ENCODE measurements at places on chromosomes 6 and 20. TPM values are rescaled to one million over a fixed set of nuclear protein-coding genes. Genes with fewer than 3 reads are reported as not detected.

- peaks cover 56% of the 10 kb centered on the region for H3K4me1 ChIP-seq
- peak overlapping the region; percentile 59 for H3K4me3 ChIP-seq
- peak overlapping the region; percentile 97 for H3K27ac ChIP-seq
- DNase-seq, result no peak
- H3K27me3 ChIP-seq, result no peaks in the 10 kb centered on the region
These were observed 216.9 kb upstream of the ECI2 start for GRCh38 chr6:4352322-4352669.

- H3K4me1 ChIP-seq, result peaks cover 41% of the 10 kb centered on the region
- no peak overlapping the region for H3K4me3 ChIP-seq
- DNase-seq, result no peak
- no peaks in the 10 kb centered on the region for H3K27me3 ChIP-seq
- no peak overlapping the region for H3K27ac ChIP-seq
These were observed 65.1 kb downstream of the REV3L start for GRCh38 chr6:111417946-111418345.

DNA sequence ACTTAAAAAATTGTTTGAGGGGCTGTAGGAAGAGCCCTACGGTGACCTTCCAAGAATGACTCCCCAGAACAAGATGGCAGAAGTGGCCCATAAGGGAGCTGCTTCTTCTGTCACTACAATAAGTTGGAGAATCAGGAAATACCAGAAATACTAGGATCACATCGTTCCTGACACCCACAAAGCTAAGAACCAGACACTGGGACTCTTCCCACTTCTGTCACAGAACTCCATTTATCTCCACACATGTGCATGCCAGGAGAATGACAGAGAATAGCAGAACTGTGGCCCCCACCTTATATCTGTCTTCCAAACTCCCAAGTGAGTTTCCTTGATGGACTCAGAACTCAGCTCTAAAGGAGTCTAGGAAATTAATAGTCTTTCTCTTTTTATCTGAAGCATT, 54.6 kb upstream of the UBR2 start:
- no peak overlapping the region for H3K4me3 ChIP-seq
- no peaks in the 10 kb centered on the region for H3K36me3 ChIP-seq
- H3K4me1 ChIP-seq, result peaks cover 23% of the 10 kb centered on the region
- H3K27me3 ChIP-seq, result no peaks in the 10 kb centered on the region

DNA sequence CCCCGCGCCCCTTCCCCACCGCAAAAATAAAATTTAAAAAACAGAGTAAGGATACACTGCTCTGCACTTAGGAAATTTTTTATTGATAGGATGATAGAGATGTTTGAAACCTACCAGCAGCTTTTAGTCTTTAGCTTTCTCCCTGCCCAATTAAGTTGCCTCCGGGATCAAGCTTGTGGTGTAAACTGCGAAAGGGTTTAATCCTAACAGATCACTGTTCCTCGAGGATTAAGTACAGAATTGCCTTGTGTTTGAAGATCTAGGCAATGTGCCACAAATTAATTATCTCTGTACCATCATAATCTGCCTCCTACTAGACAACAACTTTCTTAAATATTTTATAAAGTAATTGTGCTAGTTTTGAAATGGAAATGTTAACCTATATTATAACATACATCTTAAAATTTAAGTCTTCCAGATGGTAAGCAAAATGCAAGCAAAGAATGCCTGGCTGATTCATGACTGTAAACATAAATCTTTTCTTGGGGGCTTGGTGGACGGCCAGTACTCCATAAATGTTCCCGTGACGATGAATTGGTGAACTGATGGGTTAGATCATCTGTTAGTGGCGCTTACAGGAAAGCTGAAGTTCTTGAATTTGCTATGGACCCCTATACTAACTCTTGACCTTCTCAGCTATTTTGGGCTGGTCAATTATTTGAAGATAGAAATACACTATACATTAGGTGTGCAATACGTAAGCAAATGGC, 58.0 kb upstream of the ARHGAP18 start:
- H3K27me3 ChIP-seq, result peaks cover 8% of the 10 kb centered on the region
- peak overlapping the region; percentile 79 for H3K4me3 ChIP-seq
- H3K27ac ChIP-seq, result no peak overlapping the region

GRCh38 chr6:117290173-117290846, 25.0 kb downstream of the VGLL2 start:
- no peak overlapping the region for H3K4me3 ChIP-seq
- no peak overlapping the region for H3K27ac ChIP-seq
- H3K36me3 ChIP-seq, result no peaks in the 10 kb centered on the region
- no peak for DNase-seq
- no peaks in the 10 kb centered on the region for H3K4me1 ChIP-seq
- H3K27me3 ChIP-seq, result peaks cover 8% of the 10 kb centered on the region

- H3K36me3 ChIP-seq, result peaks cover 3% of the 10 kb centered on the region
- no peak overlapping the region for H3K27ac ChIP-seq
- no peaks in the 10 kb centered on the region for H3K4me1 ChIP-seq
- peaks cover 19% of the 10 kb centered on the region for H3K27me3 ChIP-seq
These were observed 1.3 kb upstream of the DNAH8 start for GRCh38 chr6:38713812-38714211.

- H3K36me3 ChIP-seq, result peaks cover 5% of the 10 kb centered on the region
- no peaks in the 10 kb centered on the region for H3K27me3 ChIP-seq
- H3K4me1 ChIP-seq, result peaks cover 2% of the 10 kb centered on the region
- no peak overlapping the region for H3K27ac ChIP-seq
- no peak overlapping the region for H3K4me3 ChIP-seq
These were observed 11.6 kb downstream of the ADISSP start for GRCh38 chr20:3755814-3756480.

DNA sequence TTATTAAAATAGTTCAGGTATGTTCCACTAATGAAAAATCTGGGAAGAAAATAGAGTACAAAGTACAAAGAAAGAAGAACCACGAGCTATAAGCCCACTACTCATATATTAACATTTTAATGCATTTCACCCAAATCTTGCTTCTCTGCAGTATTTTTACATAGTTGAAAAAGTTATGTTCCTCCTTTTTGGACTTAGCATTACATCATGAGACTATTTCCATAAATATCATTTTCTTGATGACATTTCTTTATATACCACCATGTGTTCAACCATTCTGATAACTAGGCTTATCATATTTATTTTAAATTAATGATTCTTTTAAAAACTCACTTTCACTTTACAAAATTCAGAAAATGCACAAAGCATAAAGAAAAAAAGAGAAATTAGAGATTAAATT, 3.0 kb downstream of the IPCEF1 start:
- H3K27me3 ChIP-seq, result no peaks in the 10 kb centered on the region
- H3K36me3 ChIP-seq, result no peaks in the 10 kb centered on the region
- no peak for DNase-seq
- peaks cover 5% of the 10 kb centered on the region for H3K4me1 ChIP-seq
- H3K4me3 ChIP-seq, result no peak overlapping the region

DNA sequence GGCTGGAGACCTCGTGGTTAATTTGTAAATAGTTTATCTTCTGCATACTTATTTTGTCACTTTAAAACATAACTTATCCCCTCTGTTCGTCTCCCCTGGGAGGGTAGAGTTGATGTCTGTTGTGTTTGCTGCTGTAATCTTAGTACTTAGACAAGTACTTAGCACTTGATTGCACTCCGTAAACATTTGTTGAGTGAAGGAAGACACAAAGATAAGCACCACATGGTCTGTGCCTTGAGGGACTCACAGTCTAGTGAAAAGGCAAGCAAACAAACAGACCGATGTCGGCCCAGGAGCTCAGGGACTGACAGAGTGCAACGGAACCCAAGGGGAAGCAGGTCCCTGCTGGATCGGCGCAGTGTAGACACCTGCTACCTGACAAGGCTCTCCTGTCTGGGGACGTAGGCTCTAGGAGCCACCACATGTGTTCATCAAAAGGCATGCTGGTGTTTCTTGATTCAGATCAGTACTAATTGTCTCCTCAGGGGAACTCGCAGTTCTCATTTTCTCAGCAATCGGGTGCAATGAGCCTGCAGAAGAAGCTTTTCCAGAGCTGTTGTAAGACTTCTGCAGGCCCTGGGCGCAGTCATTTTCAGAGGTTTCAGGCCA, 31.4 kb downstream of the EDN3 start:
- H3K27ac ChIP-seq, result no peak overlapping the region
- no peaks in the 10 kb centered on the region for H3K36me3 ChIP-seq
- H3K27me3 ChIP-seq, result peaks cover 7% of the 10 kb centered on the region
- no peak overlapping the region for H3K4me3 ChIP-seq
- H3K4me1 ChIP-seq, result no peaks in the 10 kb centered on the region

DNA sequence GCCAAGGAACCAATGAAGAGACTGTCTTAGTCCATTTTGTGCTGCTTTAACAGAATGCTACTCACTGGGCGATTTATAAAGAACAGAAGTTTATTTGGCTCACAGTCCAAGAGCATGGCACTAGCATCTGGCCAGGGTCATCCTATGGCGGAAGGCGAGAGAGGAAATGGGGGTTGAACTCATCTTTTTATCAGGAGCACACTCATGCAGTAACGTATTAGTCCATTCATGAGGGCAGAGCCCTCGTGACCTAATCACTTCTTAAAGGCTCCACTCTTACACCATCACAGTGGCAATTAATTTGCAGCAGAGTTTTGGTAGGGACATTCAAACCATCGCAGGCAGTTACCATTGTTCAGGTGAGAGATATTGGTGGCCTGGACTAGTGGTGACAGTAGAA, 8.5 kb downstream of the ARFGEF2 start:
- peaks cover 21% of the 10 kb centered on the region for H3K4me1 ChIP-seq
- no peak overlapping the region for H3K27ac ChIP-seq
- H3K27me3 ChIP-seq, result no peaks in the 10 kb centered on the region
- no peak overlapping the region for H3K4me3 ChIP-seq
- DNase-seq, result no peak

DNA sequence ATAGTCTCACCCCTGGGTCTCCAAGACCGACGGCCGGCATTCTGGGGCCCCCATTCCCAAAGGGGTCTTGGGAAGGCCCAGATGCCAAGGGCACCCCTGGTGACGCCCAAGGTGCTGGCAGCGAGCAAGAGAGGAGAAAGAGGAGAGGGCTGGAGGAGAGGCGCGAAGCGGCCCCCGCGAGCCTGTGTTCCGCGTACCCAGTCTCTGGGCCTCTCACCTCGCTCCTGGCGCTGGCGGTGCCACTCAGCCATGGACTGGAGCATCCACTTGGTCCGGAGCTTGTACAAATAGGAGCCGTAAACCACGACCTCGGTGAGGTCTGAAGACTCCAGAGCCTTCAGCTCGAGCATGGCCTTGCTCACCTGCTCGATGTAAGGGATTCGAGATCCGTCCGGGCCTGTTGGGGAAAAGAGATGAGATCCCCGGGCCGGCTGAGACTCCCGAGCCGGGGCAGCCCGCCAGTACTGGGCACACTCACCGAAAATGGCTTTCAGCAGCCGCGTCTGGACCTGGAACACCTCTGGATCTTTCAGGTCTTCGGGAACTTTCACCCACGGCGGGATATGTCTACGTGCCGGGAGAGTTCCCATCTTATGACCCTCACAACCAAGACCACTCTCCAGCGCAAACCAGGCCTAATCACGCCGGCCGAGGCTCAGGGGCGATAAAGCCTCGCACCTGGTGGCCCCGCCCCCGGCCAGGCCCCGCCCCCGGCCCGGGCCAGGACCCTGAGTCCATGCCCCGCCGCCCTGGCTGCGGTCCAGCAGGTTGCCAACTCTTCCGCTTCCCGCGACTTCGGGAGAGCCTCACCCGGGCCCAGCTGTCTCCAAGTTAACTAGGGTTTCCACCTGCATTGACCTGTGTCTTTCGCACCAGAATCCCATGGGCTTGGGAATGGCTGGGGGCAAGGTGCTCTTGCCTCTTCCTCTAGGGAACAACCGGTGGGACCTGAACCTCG, at the start of gene DPPA5:
TSS of gene DPPA5 (minus strand) at position 641 of the 958 bp plus-strand sequence. CDS start at position 590, 51 bp downstream.
- no peak within 1 kb of the TSS for H3K27ac ChIP-seq
- H3K36me3 ChIP-seq, result no peaks in the 10 kb centered on the region
- H3K27me3 ChIP-seq, result peaks cover 13% of the 10 kb centered on the region
- H3K4me1 ChIP-seq, result no peaks in the 10 kb centered on the region
- no peak within 1 kb of the TSS for H3K4me3 ChIP-seq
- DNase-seq, result no peak

The RAB44 gene
- total RNA-seq, result not detected

The TFAP2D gene
- not detected for total RNA-seq

The C20orf202 gene
- total RNA-seq, result not detected

The VGLL2 gene
- not detected for total RNA-seq
